ENCODE measurements at places on chromosomes 5 and 9.

DNA sequence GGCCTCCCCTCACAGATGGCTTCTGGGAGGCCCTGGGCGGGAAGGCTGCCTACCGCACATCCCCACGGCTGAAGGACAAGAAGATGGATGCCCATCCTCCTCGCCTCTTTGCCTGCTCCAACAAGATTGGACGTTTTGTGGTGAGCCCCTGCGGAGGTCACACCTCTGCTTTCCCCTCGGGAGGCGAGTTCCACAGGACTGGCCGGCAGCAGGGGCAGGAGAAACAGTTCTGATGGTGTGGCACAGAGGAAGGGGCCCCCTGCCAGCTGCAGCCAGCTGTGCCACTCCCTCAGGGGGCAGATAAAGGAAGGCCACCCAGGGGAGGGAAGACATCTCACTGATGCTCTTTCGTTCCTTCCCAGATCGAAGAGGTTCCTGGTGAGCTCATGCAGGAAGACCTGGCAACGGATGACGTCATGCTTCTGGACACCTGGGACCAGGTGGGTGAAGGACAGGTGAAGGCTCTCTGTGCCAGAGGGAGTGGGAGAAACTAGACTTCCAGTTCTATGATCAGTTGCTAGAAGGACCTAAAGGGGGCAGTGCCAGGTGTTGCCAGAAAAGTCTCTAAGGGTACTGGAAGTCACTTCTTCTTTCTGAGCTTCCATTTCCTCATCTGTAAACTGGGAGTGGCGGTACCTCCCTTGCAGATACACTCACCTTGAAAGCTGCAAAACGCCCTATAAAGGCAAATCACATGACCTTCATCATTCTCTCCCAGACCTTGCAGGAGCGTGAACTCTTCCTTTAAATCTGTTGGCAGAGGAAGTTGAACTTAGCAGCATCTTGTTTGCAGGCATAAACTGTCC lies 41.0 kb downstream of the STOM start:
- DNase-seq, result no peak

GRCh38 chr5:174872271-174872670 lies 147.9 kb downstream of the MSX2 start:
- DNase-seq, result no peak

- no peak for DNase-seq
Measured at GRCh38 chr9:81408951-81409350, 280.4 kb downstream of the TLE1 start.

DNA sequence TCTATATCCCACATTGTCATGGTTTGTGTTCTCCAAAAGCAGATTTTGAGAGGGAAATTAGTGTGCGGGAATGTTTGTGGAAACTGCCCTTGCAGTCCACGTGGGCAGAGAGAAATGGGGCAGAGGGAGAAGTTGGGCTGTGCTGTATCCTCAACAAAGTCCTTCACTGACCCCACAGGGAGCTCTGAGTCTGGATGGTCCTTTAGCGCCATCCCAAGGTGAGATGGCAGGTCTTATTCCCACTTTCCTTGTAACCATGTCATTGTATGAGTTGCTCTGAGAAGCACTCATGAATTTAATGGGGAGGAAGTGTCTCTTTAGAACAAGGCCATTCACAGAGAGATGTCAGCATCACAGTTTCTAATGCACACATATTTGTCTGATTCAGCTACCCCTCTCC lies 127.1 kb downstream of the ANKRD18B start:
- DNase-seq, result no peak

DNA sequence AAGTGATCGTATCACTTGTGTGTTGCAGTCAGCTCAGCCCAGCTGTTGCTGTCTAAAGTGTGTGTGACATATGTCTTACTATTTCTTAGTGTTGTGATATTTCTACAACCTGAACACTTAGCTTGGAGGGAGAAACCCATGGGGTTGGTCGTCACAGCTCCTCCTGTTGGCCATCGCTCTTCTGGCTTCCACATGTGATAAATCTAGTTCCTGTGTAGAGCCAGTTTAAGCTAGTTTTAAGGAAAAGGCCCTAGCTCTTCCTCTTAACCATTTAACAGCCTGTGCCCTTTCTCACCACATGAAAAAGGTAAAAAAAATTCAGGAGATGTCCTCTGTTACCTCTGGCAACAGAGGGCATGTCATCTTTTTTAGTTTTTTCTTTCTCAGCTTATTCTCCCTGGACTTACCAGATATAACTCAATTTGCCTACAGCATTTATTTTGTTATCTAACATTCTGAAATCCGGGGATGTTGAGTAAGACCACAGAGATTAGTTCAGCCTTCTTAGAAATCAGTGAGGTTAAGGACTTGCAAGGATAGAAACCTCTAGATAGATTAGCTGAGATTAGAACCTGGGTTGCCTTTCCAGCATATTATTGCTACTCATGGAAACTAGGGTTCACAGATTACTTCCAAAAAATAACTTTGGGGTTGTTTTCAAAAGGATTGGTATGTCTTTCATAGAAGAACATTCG lies 100.4 kb downstream of the GAPVD1 start:
- peak; percentile 51 for DNase-seq

DNA sequence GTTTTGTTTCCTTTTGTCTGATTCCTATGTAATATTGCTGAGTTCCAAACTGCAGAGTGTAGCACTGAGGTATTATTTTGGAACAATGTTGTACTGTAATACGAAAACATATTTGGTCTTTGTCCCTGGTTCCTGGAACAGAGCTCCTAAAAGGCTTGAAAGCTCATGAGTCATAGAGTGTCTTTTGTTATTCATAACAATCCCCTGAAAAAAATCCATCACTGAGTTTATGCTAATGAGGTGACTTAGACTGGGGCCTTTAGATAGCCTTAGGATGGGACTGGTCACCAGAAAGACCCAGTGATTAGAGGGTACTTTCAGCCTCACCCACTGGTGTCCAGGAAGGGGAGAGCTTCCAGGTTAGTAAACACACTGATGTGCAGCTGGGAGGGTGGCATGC lies 132.7 kb upstream of the POU5F2 start:
- peak; percentile 35 for DNase-seq

GRCh38 chr5:118834710-118835109 lies 153.6 kb downstream of the DTWD2 start:
- DNase-seq, result no peak

DNA sequence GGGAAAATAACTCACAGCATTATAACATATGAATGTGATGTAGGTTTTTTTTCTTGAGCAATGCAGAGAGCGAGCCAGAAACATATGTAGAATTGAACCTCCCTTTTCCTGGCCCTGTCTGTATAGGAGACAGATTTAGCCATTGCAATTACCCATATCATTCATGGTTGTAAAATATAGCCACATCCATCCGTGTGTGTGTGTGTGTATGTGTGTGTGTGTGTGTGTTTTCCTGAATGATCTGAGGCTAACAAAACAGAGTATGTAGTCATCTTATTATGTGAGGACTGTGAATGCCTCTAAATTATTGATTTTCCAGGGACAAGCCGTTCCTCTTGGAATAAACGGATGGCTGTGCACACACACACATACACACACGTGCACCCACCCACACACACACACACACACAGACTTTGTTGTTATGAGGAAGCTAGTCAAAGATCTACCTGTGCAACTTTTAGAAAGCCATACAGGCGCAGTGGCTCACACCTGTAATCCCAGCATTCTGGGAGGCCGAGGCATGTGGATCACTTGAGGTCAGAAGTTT lies 11.7 kb upstream of the DENND1A start:
- DNase-seq, result no peak

DNA sequence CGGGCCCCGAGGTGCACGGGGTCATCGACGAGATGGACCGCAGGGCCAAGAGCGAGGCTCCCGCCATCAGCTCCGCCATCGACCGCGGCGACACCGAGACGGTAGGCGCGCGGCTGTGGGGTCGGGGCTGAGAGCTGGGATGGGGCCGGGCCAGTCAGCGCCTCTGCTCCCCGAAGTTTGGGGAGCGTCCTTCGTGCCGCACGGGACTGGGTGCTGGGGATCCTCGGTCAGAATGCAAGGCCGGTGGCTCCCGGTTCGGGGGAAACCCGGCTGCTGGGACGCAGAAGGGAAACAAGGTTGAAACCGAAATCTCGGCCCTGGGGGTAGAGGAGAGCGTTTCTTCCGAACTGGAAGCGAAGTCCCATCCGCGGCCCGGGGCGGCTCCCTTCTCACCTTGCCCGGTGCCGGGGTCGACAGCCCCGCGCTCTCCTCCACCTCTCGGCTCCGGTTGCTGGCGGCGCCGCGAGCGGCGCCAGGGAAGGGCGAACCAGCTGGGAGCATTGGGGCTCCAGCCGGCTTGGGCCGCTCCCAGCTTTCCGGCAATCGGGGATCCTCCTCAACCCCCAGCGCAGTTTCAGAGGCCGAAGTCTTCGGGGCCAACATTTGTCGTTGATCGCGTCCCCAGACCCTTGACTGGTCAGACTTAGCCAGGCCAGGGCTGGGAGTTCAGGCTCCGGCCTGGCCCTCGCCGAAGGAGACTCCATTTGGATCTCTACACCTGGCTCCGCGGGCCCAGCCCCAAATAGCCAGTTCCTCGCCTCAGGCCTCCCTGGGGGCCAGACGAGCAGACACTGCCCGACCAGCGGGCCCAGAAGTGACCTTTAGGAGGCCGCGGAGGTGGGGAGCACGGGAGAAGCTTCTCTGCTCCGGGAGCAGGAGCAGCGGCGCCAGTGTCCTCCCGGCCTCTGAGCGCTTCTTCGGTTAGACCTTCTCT lies 1.1 kb downstream of the LHX2 start:
- no peak for DNase-seq

DNA sequence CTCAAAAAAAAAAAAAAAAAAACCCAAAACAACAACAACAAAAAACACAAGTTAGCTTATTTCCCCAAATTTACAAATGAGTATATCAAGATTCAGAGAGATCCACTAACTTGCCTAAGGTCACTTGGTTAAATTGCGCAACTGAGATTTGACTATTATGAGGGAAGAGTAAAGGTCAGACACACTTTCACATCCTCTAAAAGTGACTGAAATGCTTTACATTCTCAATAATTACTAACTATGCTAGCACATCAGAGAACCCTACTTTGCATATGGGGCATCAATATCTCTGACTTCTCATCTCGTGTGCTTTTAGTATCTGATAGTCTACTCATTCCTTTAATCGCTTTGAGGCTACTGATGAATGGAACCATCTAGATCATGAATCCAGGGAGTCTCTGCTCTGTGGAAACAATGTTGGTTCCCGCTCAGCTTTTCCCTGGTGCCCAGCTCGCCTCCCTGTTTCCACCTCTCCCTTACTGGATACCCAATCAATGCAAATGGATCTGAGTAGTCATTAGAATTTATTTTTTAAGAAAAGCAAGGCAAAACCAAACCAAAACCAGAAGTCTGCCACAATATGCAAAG lies 182.1 kb upstream of the TRIM32 start:
- DNase-seq, result no peak

DNA sequence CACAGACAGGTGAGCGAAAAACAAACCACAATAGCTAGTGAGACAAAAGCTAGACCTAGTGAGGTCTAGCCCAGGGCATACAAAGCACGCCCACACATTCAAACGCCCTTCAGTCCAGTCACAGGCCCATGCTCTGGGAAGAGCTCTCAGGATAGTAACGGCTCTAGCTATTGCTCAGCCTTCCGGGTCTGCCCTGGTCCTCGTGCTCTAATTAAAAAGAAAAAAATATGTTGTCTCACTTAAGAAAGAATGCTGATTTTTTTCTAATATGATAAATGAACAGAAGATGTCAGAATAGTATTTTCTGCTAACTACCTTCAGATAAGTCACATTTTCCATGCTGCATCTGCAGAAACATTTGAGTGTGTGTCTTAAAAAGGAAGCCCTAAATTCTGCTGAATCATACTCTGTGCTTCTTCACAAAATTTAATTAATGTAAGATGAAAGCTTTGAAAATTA lies 94.5 kb downstream of the PLPP1 start:
- peak; percentile 79 for DNase-seq

GRCh38 chr5:168654211-168654721 lies 75.1 kb upstream of the PANK3 start:
- DNase-seq, result peak; percentile 17

- DNase-seq, result peak; percentile 34
Measured at GRCh38 chr5:130335117-130335516, 430.9 kb downstream of the CHSY3 start.

DNA sequence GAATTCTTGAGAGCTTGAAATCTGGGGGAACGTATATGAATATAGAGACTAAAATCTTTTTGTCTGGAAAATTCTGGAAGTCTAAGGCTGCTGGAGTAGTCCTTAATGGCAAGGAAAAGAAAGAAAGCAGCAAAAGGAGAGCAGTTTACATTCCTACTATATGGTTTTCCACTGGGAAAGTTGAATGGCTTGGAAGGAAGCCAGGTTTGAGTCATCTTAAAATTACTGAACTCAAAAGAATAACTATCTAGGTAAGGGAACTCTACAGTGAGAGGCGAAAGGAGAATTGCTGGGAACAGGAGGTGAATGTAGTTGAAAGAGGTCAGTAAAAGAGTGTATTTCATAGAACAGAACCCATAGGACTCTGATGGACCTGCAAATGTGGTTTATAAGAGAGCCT lies 258.1 kb upstream of the EDIL3 start:
- DNase-seq, result peak; percentile 28

DNA sequence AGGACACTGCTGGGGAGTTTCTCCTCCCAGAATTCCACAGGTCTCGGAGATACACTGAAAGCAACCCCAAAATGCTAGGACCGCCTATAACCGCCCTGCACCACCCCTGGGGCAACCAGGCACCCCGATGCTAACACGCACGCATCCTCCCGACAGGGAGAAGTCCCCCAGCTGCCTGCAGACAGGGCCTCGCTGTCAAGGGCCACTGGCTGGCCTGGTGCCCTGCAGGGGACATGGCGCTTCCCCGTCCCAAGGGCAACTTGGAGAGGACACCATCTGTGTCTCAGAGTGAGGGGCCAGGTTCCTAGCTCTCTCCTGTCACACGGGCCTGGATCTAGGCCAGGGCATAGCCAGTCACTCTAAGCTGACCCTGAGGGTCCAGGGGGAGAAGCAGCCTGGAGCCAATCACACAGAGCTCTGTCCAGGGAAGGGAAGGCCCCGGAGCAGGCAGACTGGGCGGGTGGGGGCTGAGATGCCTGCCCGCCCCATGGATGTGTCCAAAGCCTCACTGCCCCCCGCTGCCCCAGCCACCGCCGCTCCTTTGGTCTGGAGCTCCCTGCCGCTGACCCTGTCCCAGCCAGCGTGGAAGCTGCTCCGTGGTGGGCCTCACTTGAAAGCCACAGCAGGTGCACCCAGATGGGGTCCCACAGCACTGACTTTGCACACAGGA lies 9.7 kb downstream of the NOTCH1 start:
- DNase-seq, result no peak

- DNase-seq, result no peak
Measured at GRCh38 chr5:148391422-148391821, 7.7 kb downstream of the FBXO38 start.

DNA sequence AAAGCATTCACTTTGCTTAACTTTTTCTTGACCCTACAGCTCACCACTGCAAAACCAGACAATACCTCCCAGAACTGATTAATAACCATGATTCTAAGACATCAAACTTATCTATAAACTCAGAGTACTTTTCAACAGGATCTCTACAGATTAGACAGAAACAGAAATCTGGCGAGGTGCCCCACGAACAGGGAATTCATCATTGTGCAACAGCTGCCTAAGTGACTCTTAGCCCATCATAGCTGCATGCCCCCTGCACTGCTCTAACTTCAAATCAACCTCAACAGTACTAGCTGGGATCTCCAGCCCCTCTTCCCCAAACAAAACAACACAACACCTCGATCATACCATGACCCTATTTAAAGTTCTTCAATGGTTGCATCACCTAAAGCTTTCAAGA lies 16.1 kb upstream of the COL23A1 start:
- DNase-seq, result peak; percentile 60

GRCh38 chr9:89309608-89310474 lies 1.2 kb upstream of the CKS2 start:
- DNase-seq, result no peak

Data from iris pigment epithelial cell (primary cell).